Stimulated activated CD8-positive, alpha-beta memory T cell treated with anti-CD3 and anti-CD28 coated beads, Interleukin-15, amount 100 ng/mL, for 24 hours (primary cell): ENCODE measurements at places on chromosomes 2 and 18.

GRCh38 chr2:70280242-70280798 lies 13.2 kb downstream of the SNRPG start:
- DNase-seq: no peak

DNA sequence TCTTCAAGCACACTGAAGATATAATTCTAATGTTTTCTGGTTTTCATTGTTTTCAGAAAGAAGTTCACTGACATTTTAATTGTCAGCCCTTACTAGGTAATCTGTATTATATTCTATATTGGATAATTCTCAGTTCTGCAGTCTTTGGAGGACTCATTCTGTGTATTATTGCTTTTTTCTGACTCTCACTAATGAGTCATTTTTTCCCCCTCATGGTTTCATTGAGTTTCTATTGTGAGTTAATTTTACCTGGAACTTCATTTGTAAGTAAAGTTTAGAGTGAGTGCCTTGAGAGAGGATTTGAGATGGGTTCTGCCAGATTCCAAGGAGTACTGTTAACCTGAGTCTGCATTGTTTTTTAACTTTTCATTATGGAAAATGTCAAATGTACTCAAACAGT lies 90.4 kb upstream of the LYPD1 start:
- no peak for DNase-seq

- no peak for DNase-seq
Observed at GRCh38 chr2:234550056-234550455, 53.2 kb upstream of the ARL4C start.

GRCh38 chr2:59237311-59237710 lies 996.2 kb upstream of the FANCL start:
- no peak for DNase-seq

DNA sequence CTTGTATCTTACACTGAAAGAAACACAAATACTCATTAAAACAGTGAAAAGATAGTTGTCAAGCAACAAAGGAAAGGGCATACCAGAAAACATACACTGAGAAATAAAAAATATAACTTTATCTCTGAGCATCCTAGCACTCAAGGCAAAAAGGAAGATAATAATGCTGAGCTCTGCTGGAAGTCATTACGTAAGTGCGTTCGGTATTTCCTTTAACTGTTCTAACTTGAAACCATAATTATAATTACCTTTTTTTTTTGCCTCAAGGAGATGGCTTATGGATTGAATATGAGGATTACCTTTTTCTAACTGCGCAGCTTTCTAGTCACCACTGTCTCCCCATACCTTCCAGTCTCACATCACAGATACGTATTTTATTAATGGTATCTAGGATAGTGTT lies 308.1 kb downstream of the GBX2 start:
- DNase-seq: no peak

DNA sequence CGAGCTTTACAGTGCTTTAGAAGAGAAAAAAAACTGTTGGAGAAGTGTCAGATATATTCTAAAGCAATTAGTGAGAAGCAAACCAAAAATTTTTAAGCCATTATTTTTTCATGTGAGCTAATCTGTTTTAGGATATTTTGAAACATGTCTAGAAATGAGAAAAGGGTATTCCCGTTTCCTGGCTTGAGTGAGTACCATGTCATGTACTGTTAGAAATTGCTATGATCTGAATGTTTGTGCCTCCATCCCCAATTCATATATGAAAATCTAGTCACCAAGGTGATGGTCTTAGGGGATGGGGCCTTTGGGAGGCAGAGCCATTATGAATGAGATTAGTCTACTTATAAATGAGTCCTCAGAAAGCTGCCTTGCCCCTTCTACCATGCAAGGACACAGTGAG lies 493.3 kb upstream of the GCFC2 start:
- no peak for DNase-seq

- DNase-seq: no peak
Observed at GRCh38 chr2:216111122-216111521, 2.0 kb downstream of the XRCC5 start.
